NCI-H1417 (cell line): ENCODE measurements at places on chromosomes 6 and 20.

- DNase-seq = peak; percentile 73
Measured at GRCh38 chr6:52361945-52362442, at the start of gene PAQR8. Gene PAQR8 (plus strand): TSS chr6:52362151. CDS start chr6:52403214, 41,063 bp downstream.

DNA sequence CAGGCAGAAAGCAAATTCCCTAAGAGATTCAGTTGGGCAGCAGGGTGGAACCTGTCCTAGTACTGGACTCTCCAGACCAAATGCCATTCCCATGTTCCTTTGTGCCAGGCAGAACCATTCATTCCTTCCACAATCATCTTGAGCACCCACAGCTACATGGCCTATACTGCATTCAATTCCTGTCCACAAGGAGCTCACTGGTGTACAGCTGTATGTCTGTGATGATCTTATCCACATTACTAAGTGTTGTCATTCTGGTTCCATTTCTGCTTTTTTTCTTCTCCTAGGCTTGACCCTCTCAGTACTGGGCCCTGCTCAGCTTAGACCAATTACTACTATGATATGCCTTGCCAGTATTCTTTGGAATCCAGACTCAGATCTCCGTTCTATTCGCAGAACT is 27.5 kb downstream of the MAN1A1 start:
- no peak for DNase-seq

GRCh38 chr6:43219814-43220213 is 9.5 kb downstream of the DNPH1 start:
- DNase-seq = no peak

GRCh38 chr20:62791301-62792181 is 4.7 kb upstream of the MRGBP start:
- peak; percentile 87 for DNase-seq

DNA sequence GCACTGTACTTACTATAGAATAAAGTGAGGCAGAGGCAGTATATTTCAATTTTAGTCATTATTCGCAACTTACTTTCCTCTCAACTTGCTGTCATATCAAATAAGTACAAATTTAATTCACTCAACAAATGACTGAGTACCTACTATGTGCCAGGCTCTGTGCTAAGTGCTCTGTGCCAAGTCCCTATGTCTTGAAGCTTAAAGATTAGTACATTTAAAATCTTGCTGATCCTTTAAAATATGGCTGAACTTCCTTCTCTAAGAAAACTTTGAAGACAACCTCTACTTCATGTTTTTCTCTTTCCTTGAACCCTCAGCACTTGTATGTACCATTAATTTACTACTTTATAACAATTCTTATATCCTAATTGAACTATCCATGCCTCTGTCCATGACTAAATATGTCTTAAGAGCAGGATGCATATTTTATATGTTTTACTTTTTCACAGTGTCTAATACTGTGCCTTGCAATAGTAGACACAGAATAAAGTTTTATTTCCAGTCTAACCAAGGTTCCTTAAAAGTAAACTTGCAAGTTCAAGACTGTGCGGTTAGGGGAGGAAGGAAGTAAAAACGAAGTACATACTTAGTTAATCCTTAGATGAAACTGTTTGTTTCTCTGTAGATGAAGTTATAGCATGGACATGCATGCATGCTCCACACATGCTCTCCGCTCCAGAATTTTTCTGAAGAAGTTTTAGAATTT is 10.0 kb upstream of the LATS1 start:
- DNase-seq = no peak

DNA sequence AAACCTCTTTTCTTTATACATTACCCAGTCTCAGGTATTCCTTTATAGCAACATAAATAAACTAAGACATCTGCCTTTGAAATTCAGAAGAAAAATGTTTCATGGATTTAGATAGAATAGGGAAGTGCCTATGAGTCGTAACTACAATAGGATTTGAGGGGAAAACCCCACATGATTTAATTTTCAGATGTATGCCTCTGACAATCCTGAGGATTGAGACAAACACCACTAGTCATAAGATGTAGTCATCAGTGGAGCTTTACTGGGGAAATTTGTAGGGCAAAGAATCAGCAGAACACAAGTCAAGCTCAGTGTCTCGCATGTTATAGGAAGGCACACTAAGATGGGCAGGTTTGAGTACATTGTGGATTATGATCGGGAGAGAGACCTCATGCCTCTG is 566.4 kb downstream of the BMP2 start:
- no peak for DNase-seq

DNA sequence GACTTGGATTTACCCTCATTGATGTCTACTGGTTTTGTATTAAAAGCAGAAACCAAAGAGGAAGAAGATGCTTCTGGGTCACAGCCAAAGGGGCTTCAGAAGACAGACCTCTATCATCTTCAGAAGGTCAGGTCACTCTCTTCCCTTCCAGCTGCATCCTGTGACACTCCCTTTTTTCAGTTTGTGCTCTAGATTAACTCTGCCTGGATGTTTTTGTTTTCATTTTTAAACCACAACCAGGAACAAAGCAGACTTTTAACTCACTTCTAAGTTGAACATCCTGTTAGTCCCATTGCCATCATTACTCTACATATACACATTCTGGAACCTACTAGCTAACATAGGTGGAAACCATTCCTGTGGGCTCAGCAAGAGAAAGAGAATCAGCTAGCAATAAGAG is 45.2 kb downstream of the AKIRIN2 start:
- DNase-seq = no peak

GRCh38 chr6:113631666-113632065 is 225.5 kb upstream of the MARCKS start:
- no peak for DNase-seq

GRCh38 chr20:20259533-20259932 is 108.4 kb upstream of the INSM1 start:
- DNase-seq = no peak

DNA sequence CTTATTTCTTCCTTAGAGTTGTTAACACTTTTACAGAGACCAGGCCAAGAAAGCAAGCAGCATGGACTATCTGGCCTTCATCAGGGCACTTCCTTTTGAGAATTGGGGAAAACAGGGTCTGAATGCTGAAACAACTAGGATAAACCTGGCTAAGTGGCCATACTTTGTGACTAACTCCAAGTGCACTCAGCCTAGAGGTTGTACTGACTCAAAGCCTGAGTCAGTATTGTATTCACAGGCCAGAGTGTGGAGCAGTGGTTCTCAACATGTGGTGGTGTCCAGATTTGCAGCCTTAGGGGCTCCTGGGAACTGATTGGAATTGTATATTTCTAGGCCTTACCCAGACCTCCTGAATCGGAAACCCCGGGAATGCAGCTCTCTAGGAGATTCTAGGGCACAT is 20.1 kb downstream of the SEC23B start:
- DNase-seq = no peak

DNA sequence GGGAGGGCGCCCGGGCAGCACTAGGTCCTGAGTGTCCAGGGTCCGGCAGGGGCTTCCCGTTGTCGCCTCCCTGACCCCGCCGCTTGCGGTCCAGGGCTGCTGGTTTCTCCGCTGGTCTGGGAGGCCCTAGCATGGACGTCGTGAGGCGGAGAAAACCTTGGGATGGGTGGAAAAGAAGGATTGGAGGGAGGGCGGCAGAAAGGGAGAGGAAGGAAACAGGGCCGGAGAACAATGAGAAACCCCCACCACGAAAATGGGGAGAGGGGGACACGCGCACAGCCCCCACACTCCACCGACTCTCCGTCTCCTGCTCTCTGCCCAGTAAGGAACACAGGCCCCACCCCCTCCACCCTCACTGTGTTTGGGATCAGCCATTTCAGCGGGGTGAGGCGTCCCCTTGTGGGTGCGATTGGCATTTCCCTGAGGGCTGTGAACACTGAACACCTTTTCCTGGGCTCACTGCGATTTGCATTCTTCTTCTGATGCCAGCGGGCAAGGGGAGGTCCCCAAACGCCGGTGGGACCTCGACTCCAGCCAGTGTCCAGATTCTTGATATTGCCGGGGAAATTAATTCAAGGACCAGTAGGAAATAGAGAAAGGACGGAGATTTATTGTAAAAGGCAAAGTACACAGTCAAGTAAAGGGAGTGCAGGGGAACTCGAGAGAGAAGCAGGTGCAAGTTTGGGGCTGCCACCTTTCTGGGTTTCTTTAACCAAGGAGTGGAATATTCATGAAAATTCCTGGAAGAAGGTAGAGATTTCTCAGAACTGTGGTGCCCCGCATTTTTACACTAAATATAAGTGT is 3.3 kb upstream of the RAET1G start:
- DNase-seq = peak; percentile 86

DNA sequence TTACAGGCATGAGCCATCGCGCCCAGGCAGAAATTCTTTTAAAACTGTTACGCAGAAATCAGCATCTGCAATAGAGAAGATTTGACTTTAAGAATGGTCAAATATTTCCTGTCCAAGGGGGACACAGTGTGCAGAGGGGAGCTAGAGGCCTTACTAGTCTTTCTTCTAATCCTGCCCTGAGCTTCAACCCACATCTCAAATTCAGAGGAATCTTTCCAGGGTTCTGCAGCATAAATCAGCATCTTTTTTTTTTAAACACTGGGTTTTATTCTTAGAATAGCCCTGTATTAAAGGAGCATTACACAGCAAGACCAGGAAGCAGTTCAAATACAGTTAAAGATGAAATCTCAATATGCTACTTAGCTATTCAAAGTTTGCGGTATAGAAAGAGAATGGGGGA is 81.1 kb downstream of the DTNBP1 start:
- DNase-seq = no peak

- DNase-seq = peak; percentile 26
Measured at GRCh38 chr6:19465256-19465655, 371.9 kb upstream of the ID4 start.

DNA sequence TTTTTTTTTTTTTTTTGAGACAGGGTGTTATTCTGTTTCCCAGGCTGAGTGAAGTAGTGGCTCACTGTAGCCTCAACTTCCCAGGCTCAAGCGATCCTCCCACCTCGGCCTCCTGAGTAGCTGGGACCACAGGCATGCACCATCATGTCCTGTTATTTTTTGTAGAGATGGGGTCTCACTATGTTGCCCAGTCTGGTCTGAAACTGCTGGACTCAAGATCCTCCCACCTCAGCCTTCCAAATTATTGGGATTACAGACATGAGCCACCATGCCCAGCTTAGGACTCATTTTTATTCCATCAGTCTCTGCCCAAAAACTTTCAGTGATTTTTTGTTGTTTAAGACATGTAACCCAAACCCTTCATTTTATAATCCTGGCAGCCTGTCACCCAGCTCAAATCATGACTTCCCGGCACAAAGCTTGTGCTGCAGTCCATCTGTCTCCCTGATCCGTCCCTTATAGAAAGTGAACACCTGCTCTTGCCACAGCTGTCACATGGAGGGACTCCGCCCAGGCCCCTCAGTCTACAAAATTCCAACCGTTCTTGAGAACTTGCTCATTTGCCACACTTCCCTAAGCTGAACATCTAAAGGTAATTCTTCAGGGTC is 183.9 kb upstream of the JARID2 start:
- DNase-seq = no peak

DNA sequence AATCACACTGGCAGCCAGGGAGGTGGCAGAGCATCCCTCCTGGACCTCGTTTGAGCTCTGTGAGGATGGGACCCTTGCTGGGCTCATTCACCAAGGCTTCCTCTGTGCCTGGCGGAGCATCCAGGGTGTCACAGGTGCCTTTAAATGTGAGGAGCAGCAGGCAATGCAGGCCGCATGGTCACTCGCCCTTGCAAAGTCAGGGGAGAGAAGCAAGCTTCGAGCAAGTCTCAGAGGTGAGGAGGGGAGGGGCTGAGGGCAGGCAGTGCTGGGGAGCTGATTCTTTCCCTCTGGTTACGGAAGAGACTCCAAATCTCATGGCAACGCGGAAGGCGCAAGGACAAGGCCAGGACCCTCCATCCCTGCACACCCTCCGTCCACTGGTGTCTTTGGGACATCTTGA is 182.7 kb upstream of the PMEPA1 start:
- peak; percentile 30 for DNase-seq

DNA sequence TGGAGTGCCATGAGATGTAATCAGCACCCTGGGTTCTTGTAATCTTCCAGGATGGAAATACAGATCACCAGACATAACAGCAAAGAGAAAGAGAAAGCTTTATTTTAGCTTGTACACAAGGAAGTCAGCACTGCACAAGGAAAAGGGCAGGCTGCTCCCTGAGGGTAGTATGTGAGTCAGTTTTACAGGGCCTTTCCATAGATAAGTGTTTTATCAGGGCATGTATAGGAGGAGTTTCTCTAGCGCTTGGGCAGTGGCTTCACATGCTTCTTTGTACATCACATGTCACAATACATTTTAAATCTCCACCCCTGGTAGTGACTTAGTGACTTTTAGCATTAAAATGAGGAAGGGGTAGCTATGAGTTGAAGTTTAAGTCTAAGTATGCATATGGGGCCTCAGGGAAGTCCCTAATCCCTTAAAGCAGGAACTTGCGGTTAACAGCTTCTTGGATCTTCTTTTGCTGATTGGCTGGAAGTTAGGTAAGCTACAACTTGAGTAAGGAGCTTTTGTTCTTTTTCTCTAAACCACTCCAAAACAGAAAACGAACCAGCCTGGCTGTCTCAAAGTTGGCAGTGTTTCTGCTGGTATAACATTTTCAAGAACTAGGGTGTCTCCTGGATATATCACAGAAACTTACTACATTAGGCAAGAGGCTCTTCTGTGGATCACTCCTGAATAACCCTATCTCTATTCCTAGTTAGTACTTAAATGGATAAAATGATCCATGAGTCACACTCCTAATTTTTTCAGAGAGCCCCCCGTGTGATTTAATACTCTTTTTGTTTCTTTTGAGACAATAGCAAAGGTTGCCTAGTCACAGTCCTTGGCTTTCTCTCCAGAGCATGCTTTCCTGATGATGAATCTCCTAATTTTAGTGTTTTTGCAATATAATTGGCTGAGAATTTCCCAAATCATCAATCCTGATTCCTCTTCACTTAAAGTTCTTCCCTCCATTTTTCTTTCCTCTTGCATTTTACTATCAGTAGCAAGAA is 60.2 kb downstream of the MRAP2 start:
- DNase-seq = no peak

DNA sequence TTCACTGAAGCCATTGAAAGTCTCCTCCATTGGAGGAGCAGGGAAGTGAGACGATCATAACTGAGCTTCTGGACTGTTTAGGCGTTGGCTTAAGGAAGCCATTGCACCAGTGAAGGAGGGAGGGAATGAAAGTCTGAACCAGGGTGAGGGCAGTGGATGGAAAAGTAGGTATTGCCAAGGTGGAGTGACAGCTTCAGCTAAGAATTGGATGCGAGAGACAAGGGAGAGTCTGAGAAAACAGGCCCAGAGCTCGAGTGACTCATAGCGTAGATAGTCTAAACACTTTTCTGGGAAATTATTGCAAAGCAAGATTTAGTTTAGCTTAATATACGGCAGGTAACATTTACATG is 4.5 kb downstream of the DSP start:
- DNase-seq = no peak

- DNase-seq = no peak
Measured at GRCh38 chr6:29793796-29794195, 33.8 kb upstream of the HLA-G start.

GRCh38 chr6:167855825-167856425 is 29.2 kb downstream of the AFDN start:
- no peak for DNase-seq
